ENCODE measurements at places on chromosomes 3 and 15.

GRCh38 chr3:8931342-8931741 lies 31.9 kb downstream of the RAD18 start:
- no peak for DNase-seq

DNA sequence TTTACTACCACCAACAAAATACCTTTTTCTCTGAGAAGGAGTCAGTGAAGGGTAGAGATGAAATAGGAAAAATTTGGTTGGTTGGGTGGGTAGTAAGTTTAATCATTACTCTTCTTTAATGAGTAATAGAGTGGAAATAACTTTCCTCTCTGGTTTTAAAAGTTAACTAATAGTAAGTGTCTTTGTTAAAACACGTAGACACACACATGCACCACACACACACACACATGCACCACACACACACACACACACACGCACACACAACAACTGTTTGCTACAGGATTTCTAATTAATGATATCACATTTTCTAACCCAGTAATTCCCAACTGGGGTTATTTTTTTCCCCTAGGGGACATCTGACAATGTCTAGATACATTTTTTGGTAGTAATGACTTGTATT lies 84.1 kb downstream of the CHL1 start:
- DNase-seq, result no peak

GRCh38 chr3:114378760-114379159 lies 84.9 kb downstream of the TIGIT start:
- no peak for DNase-seq

DNA sequence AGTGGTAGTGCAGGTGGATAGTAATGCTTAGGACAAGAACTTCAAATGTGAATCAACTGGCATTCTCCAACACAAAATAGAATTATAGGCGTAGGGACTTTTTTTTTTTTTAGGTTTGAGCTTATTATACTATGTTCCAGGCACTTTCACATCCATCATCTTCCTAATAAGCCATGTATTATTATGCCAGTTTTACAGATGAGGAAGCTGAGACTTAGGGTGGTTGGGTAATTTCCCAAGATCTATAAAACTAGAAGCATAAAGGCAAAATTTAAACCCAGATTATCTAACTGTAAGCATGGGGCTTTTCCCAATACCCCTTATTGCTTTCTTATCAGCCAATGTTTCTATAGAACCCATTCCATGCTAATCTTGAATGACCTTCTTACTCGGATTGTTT lies 75.1 kb upstream of the ETV5 start:
- no peak for DNase-seq

- no peak for DNase-seq
These were observed 25.3 kb downstream of the NPTN start for GRCh38 chr15:73607843-73608242.

GRCh38 chr3:71025516-71025915 lies 558.0 kb downstream of the FOXP1 start:
- DNase-seq, result no peak

DNA sequence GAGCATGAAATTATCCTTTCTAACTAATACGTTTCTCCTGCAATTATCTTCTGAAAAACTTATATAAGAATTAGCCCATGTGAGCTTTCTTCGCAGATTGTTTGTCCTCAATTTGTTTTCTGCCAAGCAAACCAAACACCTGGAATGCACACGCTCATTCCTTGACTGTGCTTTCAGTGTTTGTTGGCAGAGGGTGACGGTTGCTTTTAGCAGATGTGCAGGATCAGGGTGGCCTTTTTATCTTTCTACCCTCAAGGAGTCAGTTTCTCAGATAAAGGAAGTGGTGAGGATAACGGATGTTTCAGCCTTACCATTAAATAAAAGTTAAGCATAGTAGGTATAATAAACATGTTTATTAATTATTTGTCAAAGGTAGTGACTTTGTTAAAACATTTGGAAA lies 15.2 kb downstream of the ARPP21 start:
- no peak for DNase-seq

- no peak for DNase-seq
These were observed 4.7 kb upstream of the TBC1D2B start for GRCh38 chr15:78082106-78082742.
